G401 (cell line): ENCODE measurements at places on chromosomes 13 and 19. TPM values are rescaled to one million over a fixed set of nuclear protein-coding genes. Genes with fewer than 3 reads are reported as not detected.

GRCh38 chr13:27997904-27998522, 9.5 kb upstream of the URAD start:
- DNase-seq = peak; percentile 22

- DNase-seq = peak; percentile 23
Observed at GRCh38 chr13:34570698-34571353, 371.2 kb upstream of the NBEA start.

GRCh38 chr13:53460796-53461195, 432.2 kb downstream of the OLFM4 start:
- DNase-seq = no peak

DNA sequence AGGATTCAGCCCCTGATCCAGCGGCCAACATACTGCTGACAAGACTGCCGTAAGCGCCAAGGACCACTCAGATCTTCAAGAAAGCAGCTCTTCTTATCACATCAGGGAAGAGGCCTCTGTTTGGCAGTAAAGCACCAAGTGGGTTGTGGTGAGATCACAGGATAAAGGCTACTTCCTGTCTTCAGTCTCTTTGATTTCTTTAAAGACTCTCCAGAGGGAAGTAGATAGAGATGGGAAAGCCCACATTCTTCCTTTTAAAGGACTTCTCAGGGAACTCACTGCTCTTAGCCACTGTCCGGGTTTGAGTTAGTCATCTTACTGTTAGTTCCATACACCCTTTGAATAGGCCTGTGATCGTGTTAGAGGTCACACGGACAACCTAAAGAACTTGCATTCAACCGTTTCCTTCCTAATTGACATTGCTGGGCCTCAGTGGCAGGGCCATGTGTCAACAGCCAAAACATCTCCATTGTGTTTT, 47.2 kb upstream of the POMP start:
- no peak for DNase-seq

DNA sequence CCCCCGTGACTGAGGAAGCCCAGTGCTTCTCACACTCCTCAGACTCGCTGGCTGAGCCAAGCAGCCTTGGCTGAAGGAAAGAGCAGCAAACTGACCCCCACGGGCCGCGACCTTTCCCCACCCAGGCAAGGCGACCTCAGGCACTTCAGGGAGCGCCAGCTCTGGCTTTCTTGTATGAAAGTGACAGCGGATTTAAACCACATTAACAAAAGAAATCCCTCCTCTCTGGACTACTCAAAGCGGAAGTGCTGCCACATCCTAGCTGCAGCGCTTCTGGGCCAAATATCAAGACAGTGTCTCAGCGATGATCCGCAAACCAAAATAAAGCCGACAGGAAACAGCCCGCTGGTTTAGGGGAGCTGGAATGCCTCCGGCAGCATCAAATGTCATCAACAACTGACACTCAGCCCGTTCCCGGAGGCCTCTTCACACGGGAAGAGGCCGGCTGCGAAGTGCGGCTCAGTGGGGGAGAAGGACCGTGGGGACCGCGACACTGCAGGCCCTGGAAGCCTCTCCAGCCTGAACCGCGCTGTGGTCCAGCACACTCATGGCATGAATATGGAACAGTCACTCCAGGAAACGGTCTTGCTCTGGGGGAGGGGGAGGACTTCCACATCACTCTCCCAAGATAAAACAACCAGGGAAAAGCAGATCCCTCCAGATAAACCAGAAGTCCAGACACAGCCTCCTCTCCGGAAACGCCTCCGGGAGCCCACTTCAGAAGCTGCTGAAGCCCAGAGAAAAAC, 1.4 kb downstream of the RASA3 start:
- DNase-seq = peak; percentile 65

GRCh38 chr19:13783565-13784500, 9.6 kb downstream of the C19orf53 start:
- no peak for DNase-seq

The CEACAM16 gene
- total RNA-seq = not detected in 2 replicates

The EDNRB gene
- total RNA-seq = not detected in 2 replicates
